GM13976 (cell line): ENCODE measurements at places on chromosomes 3 and 15.

DNA sequence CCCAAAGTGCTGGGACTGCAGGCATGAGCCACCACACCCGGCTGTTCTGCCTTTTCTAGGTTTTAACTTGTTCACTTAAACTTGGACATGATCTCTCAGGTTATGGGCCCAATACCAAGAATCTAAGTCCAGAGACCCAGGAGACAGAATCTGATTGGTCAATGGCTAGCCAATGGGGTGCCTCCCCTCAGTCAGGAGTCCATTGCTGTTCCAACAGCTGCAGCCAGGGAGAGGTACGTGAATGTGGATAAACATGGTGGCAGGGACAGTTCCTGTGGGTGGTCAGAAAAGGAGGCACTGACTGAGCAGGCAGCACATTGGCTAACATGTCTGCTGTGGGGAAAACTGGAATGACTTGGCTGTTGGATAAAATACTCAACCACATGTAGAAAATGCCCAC is 140.3 kb downstream of the RPLP1 start:
- no peak for DNase-seq

DNA sequence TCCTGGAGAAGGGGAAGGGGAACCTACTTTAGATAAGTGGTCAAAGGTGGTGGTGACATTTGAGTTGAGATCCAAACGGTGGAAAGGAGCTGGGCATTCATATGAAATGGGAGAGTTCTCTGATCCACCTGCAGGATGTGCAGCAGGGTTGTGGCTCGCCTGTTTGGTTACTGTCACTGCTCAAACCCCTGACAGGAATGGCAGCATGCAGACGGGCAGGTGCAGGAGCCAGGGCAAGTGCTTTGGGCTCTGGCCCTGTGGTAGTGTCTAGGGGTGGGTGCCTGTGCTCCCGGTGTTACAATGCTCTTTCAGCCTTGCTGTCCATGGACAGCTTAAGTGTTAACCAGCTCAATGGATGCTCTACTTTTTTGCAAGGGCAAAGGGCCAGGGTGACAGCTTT is 18.5 kb downstream of the PAQR9 start:
- DNase-seq, result no peak

DNA sequence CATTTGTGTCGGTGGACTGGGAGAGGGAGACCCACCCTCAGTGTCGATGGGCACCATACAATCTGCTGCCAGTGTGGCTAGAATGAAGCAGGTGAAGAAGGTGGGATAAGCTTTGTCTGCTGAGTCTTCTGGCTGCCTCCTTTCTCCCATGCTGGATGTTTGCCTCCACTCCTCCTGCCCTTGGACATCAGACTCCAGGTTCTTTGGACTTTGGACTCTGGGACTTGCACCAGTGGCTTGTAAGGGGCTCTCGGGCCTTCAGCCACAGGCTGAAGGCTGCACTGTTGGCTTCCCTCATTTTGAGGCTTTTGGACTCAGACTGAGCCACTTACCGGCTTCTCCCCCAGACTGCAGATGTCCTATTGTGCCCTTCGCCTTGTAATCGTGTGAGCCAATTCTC is 23.6 kb upstream of the OSBPL11 start:
- DNase-seq, result no peak

DNA sequence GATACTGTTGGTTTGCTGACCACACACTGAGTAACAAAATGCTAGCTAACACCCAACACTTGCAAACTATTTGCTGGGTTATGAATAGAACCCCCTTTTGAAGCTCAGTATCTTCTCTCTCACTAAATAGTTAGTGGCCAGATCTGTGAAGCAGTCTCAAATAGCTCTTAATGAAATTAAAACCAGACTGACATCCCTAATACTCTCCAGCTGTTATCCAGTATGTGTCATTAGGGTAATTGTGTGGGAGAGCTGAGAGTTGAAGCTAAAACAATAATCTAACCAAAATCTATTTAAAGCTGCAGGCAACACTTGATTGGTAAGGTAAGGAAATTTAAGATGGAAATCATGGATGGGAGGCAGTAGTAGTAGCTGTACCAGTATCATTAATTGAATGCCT is 110.4 kb upstream of the RORA start:
- DNase-seq, result no peak
